ENCODE measurements at places on chromosomes 4 and X.
A peak's percentile ranks its signal among the peaks of the same experiment; 100 is the strongest.

GRCh38 chr4:38034986-38035882 lies 75.0 kb downstream of the PTTG2 start:
- H3K27ac ChIP-seq: no peak overlapping the region
- peaks cover 17% of the 10 kb centered on the region for H3K36me3 ChIP-seq
- DNase-seq: peak; percentile 29
- no peaks in the 10 kb centered on the region for H3K27me3 ChIP-seq

GRCh38 chr4:59341506-59341905 lies 1858.6 kb upstream of the ADGRL3 start:
- no peaks in the 10 kb centered on the region for H3K27me3 ChIP-seq
- H3K4me1 ChIP-seq: no peaks in the 10 kb centered on the region
- no peak overlapping the region for H3K4me3 ChIP-seq
- no peaks in the 10 kb centered on the region for H3K36me3 ChIP-seq
- no peak for DNase-seq

DNA sequence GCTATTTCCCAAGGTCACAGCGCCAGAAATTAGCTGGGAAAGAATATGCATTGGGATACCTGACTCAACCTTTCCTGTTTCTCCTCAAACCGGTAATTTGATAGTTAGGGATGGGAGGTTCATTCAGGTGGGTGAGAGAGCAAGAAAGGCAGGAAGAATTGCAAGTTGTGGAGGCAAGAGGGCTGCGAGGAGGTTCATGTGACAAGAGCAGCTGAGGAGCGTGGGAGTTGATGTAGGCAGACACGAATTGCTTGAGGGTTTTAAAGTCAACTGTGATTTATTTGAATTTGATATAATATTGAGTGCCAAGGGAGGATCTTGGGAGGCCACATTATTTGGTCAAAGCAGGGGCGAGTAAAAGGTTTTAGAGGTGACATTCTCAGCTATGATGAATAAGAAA lies 329.0 kb downstream of the STIM2 start:
- no peak overlapping the region for H3K27ac ChIP-seq
- no peak overlapping the region for H3K4me3 ChIP-seq
- H3K4me1 ChIP-seq: no peaks in the 10 kb centered on the region
- H3K27me3 ChIP-seq: no peaks in the 10 kb centered on the region

DNA sequence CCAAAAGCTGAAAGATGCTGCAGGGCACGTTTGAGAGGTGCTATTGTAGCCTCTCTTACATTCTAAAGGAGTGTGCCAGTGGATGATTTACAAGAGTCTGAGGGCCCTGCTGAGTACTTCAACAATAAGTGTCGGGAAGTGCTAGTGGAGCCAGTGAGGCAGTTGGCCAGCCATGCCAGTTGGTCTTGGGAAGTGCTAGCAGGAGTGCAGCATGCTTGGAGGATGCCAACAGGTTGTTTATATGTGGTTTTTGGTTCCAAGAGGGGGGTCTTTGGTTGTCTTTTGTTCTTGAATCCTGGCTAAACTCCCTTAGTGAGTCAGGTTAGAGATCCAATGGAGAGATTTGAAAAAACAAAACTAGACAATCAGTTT lies 335.3 kb downstream of the PABPC4L start:
- H3K27ac ChIP-seq: no peak overlapping the region
- no peak overlapping the region for H3K4me3 ChIP-seq
- DNase-seq: no peak
- no peaks in the 10 kb centered on the region for H3K4me1 ChIP-seq
- no peaks in the 10 kb centered on the region for H3K36me3 ChIP-seq
- H3K27me3 ChIP-seq: no peaks in the 10 kb centered on the region

DNA sequence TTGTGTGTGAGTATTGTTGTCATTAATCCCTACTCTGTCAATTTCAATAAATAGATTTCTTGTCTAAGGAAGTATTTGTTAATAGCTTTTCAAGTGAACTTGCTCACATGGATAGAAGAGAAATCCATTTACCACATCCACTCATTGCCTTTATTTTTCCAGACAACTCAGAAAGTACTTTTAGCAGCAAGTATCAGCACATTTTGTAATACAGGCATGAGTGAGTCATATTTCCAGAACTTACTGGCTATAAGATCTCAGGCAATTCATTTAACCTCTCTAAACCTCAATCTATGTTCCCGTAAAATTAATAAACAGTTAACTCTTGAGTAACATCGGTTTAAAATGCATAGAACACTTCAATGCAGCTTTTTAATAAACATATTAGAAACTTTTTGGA lies 317.9 kb upstream of the PCDH7 start:
- H3K4me1 ChIP-seq: no peaks in the 10 kb centered on the region
- H3K27ac ChIP-seq: no peak overlapping the region
- H3K27me3 ChIP-seq: no peaks in the 10 kb centered on the region
- no peak overlapping the region for H3K4me3 ChIP-seq
- no peaks in the 10 kb centered on the region for H3K36me3 ChIP-seq

- no peak overlapping the region for H3K27ac ChIP-seq
- no peaks in the 10 kb centered on the region for H3K36me3 ChIP-seq
- no peak overlapping the region for H3K4me3 ChIP-seq
- H3K27me3 ChIP-seq: peaks cover 6% of the 10 kb centered on the region
- no peak for DNase-seq
Observed at GRCh38 chr4:118921786-118922185, 33.1 kb downstream of the SYNPO2 start.

DNA sequence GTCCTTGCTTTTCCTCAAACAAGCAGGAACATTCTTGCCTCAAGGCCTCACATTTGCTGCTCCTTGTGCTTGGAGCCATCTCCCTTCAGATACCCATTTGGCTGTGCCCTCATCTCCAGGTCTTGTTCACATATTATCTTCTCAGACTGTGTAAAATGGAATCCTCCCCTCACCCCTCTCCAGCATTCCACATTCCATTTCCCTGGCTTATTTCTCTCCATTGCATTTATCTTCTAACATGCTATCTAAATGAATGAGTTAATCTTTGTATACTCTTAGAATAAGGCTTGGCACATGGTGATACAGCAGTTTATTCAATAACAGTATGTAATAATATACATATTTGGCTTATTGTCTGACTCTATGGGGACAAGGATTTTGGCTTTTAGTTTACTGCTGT lies 8.8 kb upstream of the GALNT7 start:
- H3K4me1 ChIP-seq: no peaks in the 10 kb centered on the region
- no peaks in the 10 kb centered on the region for H3K27me3 ChIP-seq
- H3K27ac ChIP-seq: no peak overlapping the region

GRCh38 chrX:15781961-15782699 lies 8.2 kb upstream of the ZRSR2 start:
- H3K27me3 ChIP-seq: no peaks in the 10 kb centered on the region
- peak overlapping the region; percentile 51 for H3K4me3 ChIP-seq
- peak overlapping the region; percentile 58 for H3K27ac ChIP-seq
- peaks cover 4% of the 10 kb centered on the region for H3K4me1 ChIP-seq
- H3K36me3 ChIP-seq: no peaks in the 10 kb centered on the region

DNA sequence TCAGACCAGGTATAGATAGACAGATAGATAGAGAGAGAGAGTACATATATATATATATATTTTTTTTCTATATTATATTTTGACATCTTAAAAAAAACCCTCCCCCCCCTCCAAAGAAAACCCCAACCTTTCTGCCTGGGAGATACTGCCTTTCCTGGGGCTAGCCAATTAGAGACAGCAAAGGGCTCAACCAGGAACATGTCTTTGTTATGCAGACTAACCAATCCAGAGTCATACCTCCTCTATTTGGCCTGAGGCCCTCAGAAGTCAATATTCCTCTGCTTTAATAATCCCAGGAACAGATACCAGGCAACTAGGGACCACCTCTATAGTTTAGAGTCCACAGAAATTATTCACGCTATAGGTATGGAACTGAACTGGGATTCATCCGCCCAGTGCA lies 135.6 kb upstream of the MAD2L1 start:
- H3K4me1 ChIP-seq: no peaks in the 10 kb centered on the region
- H3K4me3 ChIP-seq: no peak overlapping the region
- no peaks in the 10 kb centered on the region for H3K36me3 ChIP-seq
- no peak for DNase-seq
- no peaks in the 10 kb centered on the region for H3K27me3 ChIP-seq

DNA sequence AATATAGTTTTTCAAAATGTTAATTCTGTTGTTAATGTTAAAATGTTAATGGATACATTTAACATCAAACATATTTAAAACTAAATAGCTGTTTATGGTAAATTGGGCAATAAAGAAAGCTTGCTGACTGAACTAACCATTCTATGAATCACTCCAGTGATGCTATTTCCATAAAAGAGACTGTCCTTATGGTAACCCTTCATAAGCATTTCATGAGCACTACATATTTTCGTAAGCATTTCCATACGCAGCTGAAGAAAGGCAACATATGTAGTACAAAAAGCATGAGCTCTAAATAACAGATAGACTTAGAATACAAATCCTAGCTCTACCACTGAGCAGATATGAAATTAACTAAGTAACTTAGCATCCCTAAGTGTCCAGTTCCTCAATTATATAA lies 188.9 kb downstream of the COL25A1 start:
- H3K4me3 ChIP-seq: no peak overlapping the region
- no peak for DNase-seq
- no peaks in the 10 kb centered on the region for H3K27me3 ChIP-seq
- H3K4me1 ChIP-seq: no peaks in the 10 kb centered on the region
- H3K27ac ChIP-seq: no peak overlapping the region

- H3K4me1 ChIP-seq: no peaks in the 10 kb centered on the region
- no peak overlapping the region for H3K4me3 ChIP-seq
- no peak for DNase-seq
- H3K36me3 ChIP-seq: no peaks in the 10 kb centered on the region
- H3K27me3 ChIP-seq: no peaks in the 10 kb centered on the region
Observed at GRCh38 chr4:181193131-181193930, 1049.9 kb upstream of the TENM3 start.

DNA sequence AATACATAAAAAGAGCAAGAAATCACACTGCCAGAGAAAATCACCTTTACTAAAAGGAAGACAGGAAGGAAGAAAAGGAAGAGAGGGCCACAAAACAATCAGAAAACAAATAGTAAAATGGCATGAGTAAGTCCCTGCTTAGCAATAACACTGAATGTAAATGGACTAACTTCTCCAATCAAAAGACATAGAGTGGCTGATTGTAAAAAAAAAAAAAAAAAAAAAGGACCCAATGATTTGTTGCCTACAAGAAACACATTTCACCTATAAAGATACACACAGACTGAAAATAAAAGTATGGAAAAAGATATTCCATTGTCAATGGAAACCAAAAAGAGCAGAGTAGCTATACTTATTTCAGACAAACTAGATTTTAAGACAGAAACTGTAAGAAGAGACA lies 12.6 kb downstream of the CENPU start:
- H3K27me3 ChIP-seq: no peaks in the 10 kb centered on the region
- no peak overlapping the region for H3K4me3 ChIP-seq
- H3K4me1 ChIP-seq: no peaks in the 10 kb centered on the region
- DNase-seq: no peak
- no peak overlapping the region for H3K27ac ChIP-seq
- H3K36me3 ChIP-seq: no peaks in the 10 kb centered on the region

GRCh38 chr4:180909279-180909678 lies 1333.9 kb upstream of the TENM3 start:
- no peaks in the 10 kb centered on the region for H3K4me1 ChIP-seq
- no peak overlapping the region for H3K4me3 ChIP-seq
- no peak for DNase-seq
- no peaks in the 10 kb centered on the region for H3K27me3 ChIP-seq
- no peaks in the 10 kb centered on the region for H3K36me3 ChIP-seq

DNA sequence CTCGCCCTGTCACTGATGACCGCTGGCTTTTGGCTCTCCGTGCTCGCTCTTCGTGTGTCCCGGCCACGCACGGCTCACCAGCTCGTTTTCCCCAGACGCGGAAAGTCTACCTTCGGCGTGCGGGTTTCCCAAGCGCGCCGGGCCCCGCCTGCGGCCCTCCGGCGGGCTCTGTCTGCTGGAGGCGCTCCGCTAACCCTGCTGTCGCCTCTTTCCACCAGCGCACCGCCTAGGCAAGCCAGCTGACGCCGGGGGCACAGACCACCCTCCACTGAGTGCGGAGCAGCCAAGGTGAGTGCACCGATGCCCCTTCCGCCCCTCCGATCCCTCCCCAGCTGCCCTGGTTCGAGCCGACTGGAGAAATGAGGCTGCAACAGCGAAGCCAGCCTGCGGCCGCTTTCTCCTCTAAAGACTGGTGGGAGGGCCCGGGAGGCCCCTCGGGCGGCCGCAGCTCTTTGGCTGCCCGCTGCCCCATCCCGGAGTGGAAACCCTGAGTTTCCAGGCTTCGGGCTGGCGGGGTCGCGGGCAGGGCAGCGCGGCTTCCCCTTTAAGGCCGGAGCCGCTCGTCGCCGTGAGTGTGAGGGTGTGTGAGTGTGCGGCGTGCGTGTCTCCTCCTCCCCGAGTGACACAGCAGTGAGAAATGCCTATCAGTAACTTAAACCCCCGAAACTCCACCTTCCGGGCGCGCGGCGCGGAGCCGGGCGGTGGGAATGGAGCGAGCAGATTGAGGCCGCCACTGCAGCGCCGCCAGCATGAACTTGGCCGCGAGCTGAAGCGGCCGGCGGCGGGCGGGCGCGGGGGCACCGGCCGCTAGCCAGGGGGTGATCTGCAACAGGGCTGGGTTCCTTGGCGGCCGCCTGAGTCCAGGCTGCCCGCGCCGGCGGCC lies at the start of gene MAMLD1:
MAMLD1 (plus strand) TSS at position 719 of the 883 bp plus-strand sequence. CDS start 82,200 bp downstream, outside the sequence.
- peak; percentile 69 for DNase-seq
- H3K36me3 ChIP-seq: no peaks in the 10 kb centered on the region
- H3K4me1 ChIP-seq: peaks cover 11% of the 10 kb centered on the region
- peaks cover 5% of the 10 kb centered on the region for H3K27me3 ChIP-seq
- peak within 1 kb of the TSS; percentile 53 for H3K4me3 ChIP-seq

DNA sequence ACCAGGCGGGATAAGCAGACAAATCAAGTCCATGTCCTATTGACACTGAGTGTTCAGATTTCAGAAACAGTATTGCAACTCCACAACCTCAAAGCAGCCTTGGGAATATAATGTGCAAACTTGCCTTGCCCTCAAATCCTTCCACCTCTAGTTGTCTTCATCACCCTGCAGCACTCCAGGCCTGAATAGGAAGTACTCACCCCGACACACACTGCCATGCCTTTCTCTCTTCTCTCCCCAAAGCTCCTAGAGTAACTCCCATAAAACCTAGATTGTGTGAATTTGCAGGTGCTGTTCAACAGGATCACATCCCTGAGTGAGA lies 19.6 kb downstream of the ACSL1 start:
- H3K4me3 ChIP-seq: no peak overlapping the region
- no peak for DNase-seq
- no peaks in the 10 kb centered on the region for H3K36me3 ChIP-seq
- H3K27ac ChIP-seq: no peak overlapping the region
